CD14-positive monocyte (primary cell): ENCODE measurements at places on chromosomes 1 and 21.

- DNase-seq, result no peak
Measured at GRCh38 chr1:173406783-173407230, 70.3 kb upstream of the PRDX6 start.

DNA sequence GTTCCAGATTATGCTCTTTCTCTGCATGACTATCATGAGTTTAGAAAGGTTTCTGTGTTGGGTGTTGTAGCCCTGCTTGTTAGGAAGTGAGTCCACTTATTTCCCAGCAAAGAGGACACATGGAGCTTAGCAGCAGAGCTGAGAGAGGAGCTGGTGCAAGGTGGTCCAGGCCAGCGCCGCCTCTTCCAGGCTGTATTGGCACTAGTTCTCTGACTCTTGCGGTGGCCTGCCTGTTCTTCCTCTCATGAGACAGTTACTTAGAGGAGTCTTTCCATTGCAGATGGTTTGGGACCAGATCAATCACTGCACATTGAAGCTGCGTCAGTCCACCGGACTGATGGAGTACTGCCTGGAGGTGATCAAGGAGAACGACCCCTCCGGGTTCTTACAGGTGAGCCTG, 38.0 kb downstream of the TRIM67 start:
- no peak for DNase-seq

- no peak for DNase-seq
Measured at GRCh38 chr1:57897581-57897980, 473.7 kb upstream of the DAB1 start.

GRCh38 chr1:247551721-247552120, 2.8 kb downstream of the GCSAML start:
- no peak for DNase-seq

DNA sequence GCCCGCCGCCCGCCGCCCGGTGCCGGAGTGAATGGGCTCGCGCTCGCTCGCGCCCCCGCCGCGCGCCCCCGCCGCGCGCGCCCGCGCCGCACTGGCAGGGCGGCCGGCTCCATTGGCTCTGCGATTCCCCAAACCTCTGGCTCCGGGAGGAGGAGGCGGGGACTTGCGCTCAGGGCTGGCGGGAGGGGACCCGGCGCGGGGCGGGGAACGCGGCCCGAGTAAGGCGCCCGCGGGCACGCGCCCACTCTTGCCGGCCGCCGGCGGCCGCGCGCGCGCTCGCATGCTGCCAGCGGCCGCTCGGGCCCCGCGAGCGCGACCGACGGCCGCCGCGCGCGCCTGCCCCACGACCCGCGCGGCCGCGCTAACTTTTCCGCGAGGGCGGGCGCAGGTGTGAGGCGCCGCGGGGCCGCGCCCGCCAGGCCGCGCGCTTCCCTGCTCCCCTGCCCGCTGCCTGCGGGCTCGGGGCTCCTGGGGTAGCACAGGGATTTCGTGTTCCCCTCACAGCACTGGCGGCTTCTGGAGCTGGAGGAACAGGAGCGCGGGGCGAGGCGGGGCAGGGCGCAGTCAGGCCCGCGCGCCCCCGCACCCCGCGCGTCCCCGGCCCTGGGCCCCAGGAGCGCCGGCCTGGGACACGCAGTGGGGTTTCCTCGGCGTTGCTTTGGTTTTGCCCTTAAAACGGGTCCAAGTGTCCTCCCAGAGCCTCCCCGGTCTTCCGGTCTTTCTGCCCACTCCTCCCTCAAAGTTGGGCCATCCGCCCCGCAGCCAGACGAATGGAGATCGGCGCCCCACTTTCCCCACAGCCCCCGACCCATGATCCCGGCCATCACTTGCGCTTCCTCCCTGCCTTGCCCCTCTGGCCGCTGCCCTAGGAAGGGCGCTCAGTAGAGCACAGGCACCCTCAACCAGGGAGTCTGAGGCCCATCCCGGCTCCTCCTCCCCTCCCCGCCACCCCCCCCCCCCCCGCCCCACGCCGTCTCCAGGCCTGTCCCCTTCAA, 101.5 kb downstream of the CASZ1 start:
- DNase-seq, result peak; percentile 87

GRCh38 chr1:67816095-67816475, 17.2 kb downstream of the GNG12 start:
- no peak for DNase-seq

DNA sequence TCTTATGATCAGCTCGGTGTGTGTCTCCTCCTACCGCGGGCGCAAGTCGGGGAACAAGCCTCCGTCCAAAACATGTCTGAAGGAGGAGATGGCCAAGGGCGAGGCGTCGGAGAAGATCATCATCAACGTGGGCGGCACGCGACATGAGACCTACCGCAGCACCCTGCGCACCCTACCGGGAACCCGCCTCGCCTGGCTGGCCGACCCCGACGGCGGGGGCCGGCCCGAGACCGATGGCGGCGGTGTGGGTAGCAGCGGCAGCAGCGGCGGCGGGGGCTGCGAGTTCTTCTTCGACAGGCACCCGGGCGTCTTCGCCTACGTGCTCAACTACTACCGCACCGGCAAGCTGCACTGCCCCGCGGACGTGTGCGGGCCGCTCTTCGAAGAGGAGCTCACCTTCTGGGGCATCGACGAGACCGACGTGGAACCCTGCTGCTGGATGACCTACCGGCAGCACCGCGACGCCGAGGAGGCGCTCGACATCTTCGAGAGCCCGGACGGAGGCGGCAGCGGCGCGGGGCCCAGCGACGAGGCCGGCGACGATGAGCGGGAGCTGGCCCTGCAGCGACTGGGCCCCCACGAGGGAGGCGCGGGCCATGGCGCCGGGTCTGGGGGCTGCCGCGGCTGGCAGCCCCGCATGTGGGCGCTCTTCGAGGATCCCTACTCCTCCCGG, 1.5 kb downstream of the KCNC4 start:
- peak; percentile 8 for DNase-seq

- DNase-seq, result no peak
Measured at GRCh38 chr1:95547005-95547404, 313.0 kb downstream of the RWDD3 start.

DNA sequence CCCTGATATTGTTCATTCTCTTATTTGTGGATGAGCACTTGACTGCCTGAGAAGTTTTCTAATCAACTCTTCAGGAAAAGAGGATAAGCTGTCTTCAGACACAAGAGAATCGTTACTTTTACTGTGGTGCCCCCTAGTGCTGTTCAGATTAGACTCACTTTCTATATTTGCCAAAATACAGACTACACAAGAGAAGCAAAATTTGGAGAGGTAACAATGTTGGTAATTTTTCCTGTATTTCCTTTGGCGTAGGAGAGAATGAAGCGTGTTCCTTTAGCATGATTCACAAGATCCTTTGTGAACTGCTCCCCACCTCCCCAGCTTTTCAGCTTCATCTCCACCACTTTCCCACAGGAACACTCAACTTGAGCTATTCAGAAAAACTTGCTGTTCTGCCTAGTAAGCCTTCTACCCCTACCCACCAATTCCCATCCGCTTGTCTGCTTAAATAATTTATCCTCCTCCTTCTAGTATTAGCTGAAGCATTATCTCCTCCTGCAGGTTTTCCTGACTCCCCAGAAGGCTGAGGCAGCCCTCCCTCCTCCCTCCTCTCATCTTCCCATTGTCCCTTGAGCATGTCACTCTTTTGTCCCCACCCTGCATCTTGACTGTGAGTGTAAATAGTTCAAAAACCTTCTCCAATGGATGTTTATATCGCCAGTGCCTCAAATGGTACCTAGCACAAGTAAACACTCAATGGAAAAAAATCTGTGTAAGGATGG, 4.5 kb downstream of the TNFSF4 start:
- DNase-seq, result no peak

GRCh38 chr1:233253832-233254331, 41.6 kb downstream of the PCNX2 start:
- no peak for DNase-seq

- no peak for DNase-seq
Measured at GRCh38 chr1:46718340-46718726, 581 bp downstream of the EFCAB14 start.

DNA sequence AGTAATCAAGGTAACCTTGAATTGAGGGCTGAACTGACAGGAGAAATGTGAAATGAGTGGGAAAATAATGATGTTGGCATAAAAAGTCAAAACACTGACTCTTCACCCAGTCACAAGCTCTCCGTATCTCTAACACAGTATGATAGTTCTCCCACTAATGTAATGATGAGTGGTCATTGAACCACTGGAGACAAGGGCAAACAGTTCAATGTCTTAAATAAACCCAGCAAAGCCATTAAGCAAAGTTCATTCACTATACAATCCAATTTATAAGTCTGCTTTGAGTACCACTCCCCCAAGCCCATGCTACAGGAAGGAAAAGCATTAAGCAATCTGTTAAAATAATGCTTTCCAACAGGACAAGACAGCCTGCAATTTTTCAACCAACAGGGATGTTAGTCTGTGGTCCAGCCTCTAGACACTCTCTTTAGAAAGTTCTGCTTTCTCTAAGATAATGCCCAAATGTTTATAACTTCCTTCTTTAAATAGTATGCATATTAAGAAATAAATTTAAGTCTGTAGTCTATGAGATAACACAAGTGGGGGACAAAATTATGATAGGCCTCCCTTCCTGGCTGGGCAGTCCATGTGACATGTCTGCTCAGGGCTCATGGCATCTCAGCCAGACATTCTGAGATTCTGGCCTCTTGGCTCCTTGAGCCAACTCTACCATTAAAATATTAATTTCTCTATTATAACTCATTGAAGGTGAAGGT, 25.5 kb upstream of the DDAH1 start:
- no peak for DNase-seq

- DNase-seq, result no peak
Measured at GRCh38 chr21:35197992-35198431, 148.9 kb upstream of the RUNX1 start.

DNA sequence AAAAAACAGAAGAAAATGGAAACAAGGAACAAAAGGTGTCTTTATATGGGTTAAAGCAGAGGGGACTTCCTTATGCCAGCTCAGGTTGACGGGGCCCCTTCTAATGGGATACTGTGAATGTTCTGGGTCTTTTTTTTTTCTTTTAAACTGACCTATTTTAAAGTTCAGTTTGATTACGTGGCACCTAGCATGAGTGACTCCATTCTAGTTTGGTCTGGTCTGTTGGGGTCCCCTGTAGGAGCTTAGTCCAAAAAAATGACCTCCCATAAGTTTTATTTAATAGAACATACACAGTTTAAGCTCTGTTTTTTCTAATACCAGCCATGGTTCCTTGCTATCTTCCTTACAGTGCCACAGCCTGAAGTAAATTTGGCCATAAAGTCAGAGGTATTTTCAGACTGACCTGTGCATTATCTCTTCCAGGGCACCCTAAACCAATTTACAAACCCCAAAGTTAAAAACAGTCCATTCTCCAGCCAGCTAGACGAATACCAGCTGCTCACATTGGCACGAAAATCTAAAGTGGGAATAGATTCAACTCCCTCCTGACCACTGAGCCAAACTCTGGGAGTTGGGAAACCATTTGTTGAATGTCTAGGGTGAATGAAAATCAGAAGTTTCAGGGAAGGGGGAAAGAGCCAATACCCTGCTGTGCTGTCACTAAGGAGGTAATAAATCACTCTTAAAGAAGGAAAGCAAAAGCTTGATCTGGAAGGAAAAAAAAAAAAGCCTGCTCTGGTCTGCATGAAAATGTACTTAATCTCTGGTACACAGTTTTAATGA, 42.4 kb downstream of the AKNAD1 start:
- no peak for DNase-seq

DNA sequence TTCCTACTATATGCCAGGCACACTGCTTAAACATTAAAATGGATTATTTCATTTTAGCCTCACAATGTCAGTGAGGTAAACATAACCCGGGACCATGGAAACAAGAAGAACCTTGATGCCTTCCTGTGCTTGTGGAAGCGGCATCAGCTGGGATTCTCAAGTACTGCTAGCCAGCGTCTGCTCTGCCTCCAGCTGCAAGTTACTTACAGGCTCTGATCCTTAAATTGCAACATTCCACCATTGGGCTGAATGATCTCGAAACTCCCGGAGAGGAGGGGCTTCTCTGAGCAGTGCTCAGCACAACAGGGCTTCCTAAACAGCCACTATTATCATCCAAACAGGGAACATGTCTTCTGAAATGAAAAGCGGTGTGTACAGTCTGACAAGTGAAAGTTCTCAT, 6.7 kb upstream of the MAN1C1 start:
- no peak for DNase-seq

GRCh38 chr1:53197291-53198200, 922 bp downstream of the CPT2 start:
- peak; percentile 18 for DNase-seq

DNA sequence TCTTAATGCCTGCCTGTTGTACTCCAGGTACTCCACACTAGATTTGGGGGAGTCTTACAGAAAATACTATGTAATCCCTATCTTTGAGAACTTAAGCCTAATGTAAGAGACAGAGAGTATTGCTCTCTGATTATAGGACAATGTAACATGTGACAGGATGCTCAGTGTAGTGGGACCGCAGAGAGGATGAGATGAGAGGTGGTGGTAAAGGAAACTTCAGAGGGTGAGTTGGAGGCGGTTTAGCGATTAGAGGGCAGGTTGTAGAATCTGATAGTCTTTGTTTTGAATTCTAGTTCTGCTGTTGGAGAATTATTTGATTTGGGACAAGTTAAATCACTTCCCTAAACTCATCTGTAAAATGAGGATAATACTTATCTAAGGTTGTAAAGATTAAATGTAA, 5.4 kb downstream of the SOAT1 start:
- no peak for DNase-seq

GRCh38 chr1:102434421-102434820, 437.7 kb upstream of the OLFM3 start:
- DNase-seq, result no peak

DNA sequence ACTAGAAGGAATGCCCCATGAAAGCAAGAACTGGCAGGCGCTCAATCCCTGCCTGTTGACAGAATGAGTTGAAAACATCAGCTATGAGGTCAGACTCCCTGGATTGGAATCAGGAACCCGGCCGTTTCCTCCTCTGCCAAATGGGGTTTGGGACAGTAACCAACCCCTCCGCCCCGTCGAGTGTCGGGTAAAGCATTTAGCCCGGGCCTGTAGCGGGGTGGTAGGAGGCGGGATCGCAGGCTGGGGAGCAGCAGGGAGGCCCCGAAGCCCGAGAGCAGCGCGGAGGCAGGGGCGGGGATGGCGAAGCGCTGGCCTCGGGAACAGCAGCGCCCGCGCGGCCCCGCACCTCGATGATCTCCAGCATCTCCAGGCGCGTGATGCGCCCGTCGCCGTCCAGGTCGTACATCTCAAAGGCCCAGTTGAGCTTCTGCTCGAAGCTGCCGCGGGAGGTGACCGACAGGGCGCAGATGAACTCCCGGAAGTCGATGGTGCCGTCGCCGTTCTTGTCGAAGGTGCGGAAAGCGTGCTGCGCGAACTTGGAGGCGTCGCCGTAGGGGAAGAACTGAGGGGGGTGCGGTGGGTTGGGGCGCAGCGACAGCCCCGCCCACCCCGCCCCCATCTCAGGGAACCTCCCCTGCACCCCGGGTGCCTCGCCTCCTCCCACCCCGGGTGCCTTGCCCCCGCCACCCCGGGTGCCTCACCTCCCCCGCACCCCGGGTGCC, 7.5 kb downstream of the HPCAL4 start:
- DNase-seq, result no peak
